ENCODE measurements at places on chromosomes 7 and 10.

- no peak for DNase-seq
These were observed 41.6 kb downstream of the SMNDC1 start for GRCh38 chr10:110263164-110263563.

DNA sequence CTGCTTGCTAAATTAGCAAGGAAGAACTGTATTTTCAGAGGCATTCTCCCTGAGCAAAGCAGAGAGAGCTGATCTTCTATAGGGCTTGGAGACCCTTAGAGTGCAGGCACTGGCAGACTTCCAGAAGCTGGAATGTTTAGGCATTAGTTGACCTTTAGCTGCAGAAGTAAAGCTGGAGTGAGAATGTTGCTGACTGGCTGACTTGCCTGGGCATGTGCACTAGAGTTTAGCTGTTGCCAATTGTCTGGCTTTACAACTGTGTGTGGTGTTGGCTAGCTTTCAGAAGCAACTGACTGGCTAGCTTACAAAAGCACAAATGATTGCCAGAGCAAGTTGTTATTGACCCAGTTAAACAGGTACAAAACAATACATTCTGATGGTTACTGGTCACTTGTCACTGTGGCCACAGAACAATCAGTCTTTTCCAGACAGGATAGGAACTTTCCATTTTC is 25.1 kb downstream of the FAM13C start:
- DNase-seq = peak; percentile 74

GRCh38 chr7:113806633-113807327 is 112.0 kb downstream of the PPP1R3A start:
- no peak for DNase-seq

- no peak for DNase-seq
These were observed 167.0 kb upstream of the CCDC6 start for GRCh38 chr10:60073397-60073780.

DNA sequence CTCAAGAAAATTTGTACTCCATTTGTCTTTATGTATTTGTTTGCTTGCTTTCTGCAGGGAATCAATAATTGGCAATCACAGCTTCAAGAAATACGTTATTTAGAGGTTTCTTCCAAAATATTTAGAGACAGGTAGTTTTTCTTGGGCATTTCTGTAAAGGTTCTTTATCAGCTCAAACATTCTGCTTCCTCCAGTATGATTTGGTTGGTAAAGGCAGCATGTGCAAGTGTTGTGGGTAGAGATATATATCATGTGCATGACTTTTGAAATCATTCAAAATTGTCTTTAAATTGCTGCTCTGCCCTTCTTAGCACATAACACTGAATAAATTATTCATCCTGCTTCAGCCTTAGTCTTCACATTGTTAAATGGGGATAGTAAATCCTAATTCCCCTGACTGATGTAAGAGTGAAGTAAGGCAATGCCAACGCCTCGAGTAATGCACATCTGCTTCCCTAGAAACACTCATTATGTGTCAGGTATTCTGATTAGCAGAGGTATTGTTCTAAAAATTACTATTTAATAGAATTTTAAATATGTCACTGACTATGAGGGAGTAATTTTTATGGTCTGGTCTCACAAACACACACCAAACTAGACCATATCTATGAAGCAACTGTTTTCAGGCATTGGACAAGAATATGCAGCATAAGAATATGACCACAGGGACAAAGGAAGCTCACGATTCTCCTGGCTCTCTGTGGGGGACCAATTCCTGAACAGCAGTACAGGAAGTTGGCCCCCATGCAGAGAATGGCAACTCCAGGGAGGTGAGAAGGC is 77.3 kb upstream of the AKR1E2 start:
- DNase-seq = no peak

DNA sequence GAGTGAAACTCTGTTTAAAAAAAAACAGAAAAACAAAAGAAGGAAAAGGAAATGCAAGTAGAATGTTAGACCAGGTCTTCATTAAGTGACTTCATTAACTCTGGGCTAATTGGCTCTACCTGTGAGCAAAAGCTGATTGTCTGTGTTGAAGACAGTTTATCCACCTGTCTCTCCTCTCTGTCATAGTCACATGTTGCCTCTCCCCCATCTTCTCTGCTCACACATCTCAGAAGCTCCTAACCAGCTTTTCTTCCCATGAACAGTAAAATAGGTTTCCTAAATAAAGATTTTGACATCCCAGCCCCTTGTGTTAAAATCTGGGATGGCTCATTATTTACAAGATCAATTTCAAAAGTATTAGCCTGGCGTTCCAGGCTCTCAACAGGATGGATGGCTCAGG is 222.7 kb downstream of the CACNB2 start:
- DNase-seq = no peak

GRCh38 chr7:1160670-1161021 is 650 bp upstream of the ZFAND2A start:
- no peak for DNase-seq

GRCh38 chr7:42722716-42723115 is 189.2 kb downstream of the C7orf25 start:
- DNase-seq = no peak

DNA sequence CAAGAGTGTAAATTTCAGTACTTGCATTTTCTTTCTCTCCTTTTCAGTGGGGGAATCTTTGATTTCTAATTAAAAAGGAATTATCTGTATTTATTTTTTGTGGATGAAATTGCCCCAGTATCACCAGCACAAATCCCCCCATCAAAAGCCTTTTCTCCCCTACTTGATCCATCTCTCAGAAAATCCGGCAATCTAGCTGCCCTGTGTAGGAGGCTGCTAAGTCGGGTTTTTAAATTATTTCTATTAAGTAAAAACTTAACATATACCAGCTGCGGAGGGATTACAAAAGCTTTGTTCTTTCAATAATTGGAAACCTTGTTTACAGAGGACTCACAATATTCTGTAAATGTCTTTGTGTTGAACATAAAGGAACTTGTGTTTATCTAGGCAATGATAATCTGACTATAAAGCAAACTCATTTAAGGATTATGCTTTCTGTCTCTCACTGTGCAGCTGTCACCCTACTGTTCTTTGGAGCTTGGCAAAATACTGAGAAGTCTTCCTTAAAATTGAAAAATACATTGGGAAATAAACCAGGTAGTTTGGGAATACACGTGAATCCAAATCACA is 177.4 kb upstream of the PRR15 start:
- no peak for DNase-seq

- no peak for DNase-seq
These were observed 488.0 kb downstream of the MDFIC start for GRCh38 chr7:115409682-115410433.

DNA sequence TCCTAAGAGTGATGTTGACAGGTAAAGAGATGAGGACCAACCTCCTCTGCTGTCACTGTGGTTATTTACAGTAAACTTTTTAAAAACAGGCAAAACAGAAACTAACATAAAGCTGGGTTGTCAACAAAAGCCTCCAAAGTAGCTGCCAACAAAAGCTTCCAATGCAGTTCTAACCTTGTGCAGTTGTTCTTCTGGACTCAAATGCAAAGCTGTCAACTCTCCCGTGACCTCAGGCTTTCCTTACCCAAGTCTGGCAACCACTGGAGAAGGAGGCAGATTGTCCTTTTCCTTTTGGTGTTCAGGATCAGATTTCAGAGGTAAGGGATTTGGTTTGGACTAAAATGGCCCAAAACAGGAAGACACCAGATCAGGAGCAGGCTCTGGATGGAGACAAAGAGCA is 63.1 kb downstream of the DLG5 start:
- DNase-seq = no peak

GRCh38 chr10:50326757-50327701 is 75.7 kb upstream of the ASAH2 start:
- peak; percentile 42 for DNase-seq

GRCh38 chr10:21199501-21199900 is 302.4 kb upstream of the NEBL start:
- DNase-seq = no peak

GRCh38 chr10:34281661-34282582 is 533.2 kb downstream of the PARD3 start:
- DNase-seq = no peak

DNA sequence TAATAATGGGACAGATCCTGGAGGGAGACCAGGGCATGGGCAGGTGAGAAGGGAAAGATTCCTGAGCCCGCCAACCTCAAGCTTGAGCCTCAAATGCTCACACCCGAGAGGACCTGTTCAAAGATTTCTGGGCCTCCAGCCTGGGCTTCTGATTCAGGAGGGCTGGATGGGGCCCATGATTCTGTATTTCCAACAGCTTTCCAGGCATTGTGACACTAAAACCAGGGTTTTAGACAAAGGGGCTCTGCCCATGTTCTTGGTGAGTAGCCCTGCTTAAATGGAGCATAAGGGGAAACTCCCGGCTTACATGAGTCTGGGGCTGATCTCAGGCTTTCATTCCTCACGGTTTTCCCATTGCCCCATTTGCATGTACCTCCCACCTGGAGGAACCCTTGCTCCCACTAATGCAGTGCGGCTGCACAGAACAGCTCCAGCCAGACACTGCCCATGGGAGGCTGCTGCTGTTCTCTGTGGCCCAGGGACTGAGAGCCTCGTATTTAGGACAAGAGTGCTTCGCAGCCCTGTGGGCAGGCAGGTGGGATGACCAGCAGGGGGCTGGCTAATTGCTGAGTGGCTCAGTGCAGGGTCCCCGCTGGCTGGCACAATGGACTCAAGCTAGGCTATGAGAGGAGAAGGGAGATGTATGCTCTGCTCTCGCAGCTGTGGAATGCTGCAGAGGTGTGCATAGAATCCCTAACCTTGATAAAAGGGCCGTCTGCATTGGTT is 135.3 kb upstream of the COBL start:
- no peak for DNase-seq

- DNase-seq = no peak
These were observed 33.0 kb downstream of the BRI3 start for GRCh38 chr7:98314469-98314868.

GRCh38 chr7:37208528-37208927 is 240.1 kb downstream of the ELMO1 start:
- DNase-seq = no peak

DNA sequence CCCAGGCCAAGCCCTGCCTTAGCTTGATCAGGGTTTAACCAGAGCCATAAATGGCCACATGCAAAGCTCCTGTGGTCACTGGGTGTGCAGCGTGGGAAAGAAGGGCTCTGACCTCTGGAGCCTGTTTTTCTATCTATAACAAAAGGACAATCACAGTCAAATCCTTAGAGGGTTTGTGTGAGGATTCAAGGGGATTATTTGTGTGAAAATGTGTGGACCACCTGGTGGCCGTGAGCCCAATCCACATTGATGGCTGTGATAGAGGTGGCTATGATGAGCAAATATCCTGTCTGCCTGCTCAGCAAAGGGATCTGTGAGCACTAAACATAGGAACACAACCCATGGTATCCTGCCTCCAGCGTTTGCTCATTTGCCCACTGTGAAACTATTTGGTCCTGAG is 107.1 kb downstream of the C10orf90 start:
- DNase-seq = no peak

DNA sequence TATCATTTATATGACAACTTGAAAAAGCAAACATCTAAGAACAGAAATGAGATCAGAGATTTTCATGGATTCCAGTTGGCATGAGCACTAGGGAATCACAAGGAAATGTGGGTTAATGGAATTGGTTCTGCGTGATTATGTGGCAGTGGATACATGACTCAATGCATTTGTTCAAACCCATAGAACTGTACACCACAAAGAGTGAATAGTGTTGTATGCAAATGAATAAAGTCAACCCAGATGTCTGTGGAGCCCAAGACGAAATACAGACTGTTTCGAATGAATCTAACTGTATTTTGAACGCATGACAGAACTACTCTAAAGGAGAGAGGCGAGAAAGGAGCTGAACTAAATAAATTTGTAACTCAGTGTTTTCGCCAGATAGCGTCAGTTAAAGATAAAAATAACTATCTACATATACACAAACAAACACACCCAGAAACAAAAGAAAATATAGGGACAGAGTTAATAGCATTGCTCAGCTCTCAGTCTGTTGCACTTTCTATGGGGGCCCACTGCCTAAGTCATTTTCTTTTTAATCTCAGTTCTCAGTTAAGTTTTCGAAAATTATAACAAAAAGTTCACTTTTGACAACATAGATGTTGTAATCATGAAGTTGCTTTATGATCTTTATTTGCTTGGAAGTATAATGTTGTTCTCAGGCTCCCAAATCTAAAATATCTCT is 636.7 kb upstream of the SEMA3D start:
- DNase-seq = no peak

- no peak for DNase-seq
These were observed 168.3 kb downstream of the CHRM2 start for GRCh38 chr7:137036768-137037167.

All from HFF-Myc (cell line).